Activated naive CD8-positive, alpha-beta T cell treated with anti-CD3 and anti-CD28 coated beads, Interleukin-2, amount 10 ng/mL, durations not matched to agents 7 days and 5 days (primary cell): ENCODE measurements at places on chromosomes 4 and X. TPM values are rescaled to one million over a fixed set of nuclear protein-coding genes. Genes with fewer than 3 reads are reported as not detected.

Gene VEGFC
- not detected for total RNA-seq

GRCh38 chr4:144740316-144740715 lies 94.4 kb downstream of the HHIP start:
- no peaks in the 10 kb centered on the region for H3K36me3 ChIP-seq
- no peaks in the 10 kb centered on the region for H3K4me1 ChIP-seq
- H3K27ac ChIP-seq = no peak overlapping the region

Gene PPARGC1A
- not detected for total RNA-seq

- DNase-seq = no peak
- H3K4me1 ChIP-seq = no peaks in the 10 kb centered on the region
- H3K27me3 ChIP-seq = peaks cover 25% of the 10 kb centered on the region
- H3K36me3 ChIP-seq = no peaks in the 10 kb centered on the region
Observed at GRCh38 chr4:53489279-53489889, 101.9 kb downstream of the LNX1 start.

DNA sequence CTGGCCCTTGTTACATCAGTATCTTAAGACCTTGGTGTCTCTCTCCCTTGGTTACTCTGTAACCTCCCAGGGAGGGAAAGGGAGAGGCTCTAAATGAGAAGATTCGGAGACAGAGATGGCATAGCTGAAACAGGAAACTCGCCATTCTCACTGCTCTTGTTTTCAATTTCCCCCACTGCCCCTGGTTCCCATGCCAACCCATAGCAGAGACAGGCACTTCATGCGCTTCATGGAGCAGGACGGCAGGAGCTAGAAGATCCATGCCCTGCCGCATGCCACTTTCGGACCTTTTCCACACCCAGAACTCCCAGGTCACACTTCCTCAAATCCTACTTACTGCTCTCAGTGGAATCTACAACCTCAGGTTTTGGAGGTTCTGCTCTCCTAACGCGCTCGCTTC lies 3.1 kb downstream of the ZMYM3 start:
- H3K27ac ChIP-seq = peak overlapping the region; percentile 46
- DNase-seq = no peak
- peaks cover 17% of the 10 kb centered on the region for H3K4me1 ChIP-seq
- no peak overlapping the region for H3K4me3 ChIP-seq
- peaks cover 4% of the 10 kb centered on the region for H3K36me3 ChIP-seq

Gene GASK1B
- 0.60 TPM for total RNA-seq
